ENCODE measurements at places on chromosomes 1 and 21.

- no peak for DNase-seq
Observed at GRCh38 chr1:62280960-62281465, 38.2 kb downstream of the KANK4 start.

- no peak for DNase-seq
Observed at GRCh38 chr1:46410156-46411009, 16.3 kb downstream of the FAAH start.

- DNase-seq: no peak
Observed at GRCh38 chr21:25507522-25507921, 99.8 kb downstream of the MRPL39 start.

- no peak for DNase-seq
Observed at GRCh38 chr1:37851782-37852210, 7.6 kb downstream of the MTF1 start.

- DNase-seq: no peak
Observed at GRCh38 chr1:230159580-230159979, 92.5 kb downstream of the GALNT2 start.

DNA sequence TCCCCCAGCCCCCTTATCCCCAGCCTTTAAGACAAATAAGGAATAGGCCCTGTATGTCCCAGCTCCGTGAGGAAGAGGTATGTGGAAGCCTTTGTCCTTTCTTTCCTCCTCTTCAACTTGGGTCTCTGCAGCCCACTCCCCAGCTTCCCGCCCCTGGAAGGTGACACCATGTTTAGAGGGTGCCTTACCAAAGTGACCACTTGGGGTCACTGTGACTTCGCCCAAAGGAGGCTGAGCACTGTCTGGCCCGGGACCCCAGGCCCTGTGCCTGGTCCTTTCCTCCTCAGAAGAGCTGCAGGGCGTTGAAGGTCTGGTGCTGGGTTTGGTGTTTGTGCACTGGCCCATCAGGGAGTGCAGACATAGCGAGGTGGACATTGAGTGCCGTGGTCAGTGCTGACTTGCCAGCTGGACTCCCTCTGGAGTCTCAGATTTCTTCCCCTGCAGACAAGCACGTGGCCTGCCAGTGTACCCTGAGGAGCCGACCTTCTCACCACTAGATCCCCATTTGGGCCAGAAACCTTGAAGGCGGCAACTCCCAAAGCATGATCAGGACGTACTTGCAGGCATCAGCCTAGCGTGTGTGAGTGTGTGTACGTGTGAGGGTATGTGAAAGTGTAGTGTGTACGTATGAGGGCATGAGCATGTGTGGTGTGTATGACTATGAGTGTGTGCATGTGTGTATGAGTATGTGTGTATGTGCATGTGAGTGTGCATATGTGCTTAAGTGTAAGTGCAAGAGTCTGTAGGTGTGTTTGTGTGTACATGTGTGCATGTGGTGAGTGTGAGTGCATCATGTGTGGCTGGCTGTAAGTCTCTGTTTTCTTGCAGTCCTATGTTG lies 181.4 kb upstream of the KIAA0040 start:
- DNase-seq: no peak

GRCh38 chr21:41612674-41613532 lies 104.9 kb upstream of the TMPRSS2 start:
- DNase-seq: no peak

- no peak for DNase-seq
Observed at GRCh38 chr1:114203595-114204128, 50.0 kb upstream of the SYT6 start.

DNA sequence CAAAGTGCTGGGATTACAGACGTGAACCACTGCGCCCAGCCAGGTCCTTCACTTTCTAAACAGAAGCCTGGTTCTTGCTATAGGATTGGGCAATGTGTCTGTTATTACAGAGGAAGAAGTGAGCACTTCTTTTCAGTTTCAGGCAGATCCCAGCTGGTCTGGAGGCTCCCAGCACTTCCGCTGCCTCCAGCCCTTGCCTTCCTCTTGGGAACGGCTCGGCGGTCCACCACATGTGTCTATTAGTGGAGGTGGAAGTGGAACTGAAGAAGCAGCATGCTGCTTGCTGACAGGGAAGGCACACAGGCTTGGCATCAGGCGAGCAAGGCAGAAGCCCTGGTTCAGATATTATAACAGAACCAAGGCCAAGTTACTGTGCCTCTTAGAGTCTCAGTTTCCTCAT lies 17.0 kb downstream of the MKNK1 start:
- DNase-seq: no peak

GRCh38 chr1:175749075-175749474 lies 5.7 kb upstream of the TNR start:
- DNase-seq: no peak

GRCh38 chr1:77762072-77762476 lies 2.4 kb upstream of the USP33 start:
- DNase-seq: no peak

GRCh38 chr1:226915672-226915995 lies 24.5 kb upstream of the COQ8A start:
- DNase-seq: no peak

GRCh38 chr1:41390166-41390565 lies 28.9 kb downstream of the FOXO6 start:
- no peak for DNase-seq

GRCh38 chr1:116990612-116991151 lies 10.9 kb upstream of the CD101 start:
- no peak for DNase-seq

- no peak for DNase-seq
Observed at GRCh38 chr1:30241681-30242080, 481.7 kb downstream of the MATN1 start.

DNA sequence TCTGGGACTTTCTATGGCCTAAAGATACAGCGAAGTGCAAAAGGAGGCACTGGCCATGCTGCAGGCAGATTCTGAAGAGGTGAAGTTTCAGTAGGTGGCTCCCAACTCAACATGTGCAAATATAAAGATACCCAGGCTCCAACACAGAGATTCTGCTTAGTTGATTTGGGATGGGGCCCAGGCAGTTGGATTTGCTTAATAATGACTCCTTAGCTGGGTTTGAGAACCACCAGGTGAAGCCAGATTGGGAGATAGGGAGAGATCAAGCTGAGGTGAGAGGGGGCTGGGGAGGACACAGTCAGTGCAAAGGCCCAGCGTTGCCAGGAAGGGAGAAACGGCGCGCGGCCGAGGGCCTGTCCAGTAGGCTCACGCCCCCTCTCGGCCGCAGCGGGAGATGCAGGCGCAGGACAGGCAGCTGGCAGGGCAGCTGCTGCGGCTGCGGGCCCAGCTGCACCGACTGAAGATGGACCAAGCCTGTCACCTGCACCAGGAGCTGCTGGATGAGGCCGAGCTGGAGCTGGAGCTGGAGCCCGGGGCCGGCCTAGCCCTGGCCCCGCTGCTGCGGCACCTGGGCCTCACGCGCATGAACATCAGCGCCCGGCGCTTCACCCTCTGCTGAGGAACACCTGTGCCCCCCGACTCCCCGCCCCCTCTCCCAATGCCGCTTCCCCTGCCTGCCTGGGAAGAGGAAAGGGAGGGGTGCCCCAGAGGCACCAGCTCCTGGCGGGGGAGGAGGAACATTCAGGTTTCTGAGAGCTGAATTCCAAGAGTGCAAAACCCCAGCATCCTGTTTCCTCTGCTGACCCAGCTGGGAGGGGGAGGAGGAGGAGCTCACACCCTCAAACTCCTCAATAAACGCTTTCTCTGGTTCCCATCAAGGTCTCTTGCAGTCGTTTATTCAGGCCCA lies 1.2 kb downstream of the FAM167B start:
- peak; percentile 28 for DNase-seq

- DNase-seq: no peak
Observed at GRCh38 chr1:54926970-54927369, 40.0 kb upstream of the DHCR24 start.

GRCh38 chr1:86858524-86859261 lies 55.2 kb downstream of the SELENOF start:
- no peak for DNase-seq

DNA sequence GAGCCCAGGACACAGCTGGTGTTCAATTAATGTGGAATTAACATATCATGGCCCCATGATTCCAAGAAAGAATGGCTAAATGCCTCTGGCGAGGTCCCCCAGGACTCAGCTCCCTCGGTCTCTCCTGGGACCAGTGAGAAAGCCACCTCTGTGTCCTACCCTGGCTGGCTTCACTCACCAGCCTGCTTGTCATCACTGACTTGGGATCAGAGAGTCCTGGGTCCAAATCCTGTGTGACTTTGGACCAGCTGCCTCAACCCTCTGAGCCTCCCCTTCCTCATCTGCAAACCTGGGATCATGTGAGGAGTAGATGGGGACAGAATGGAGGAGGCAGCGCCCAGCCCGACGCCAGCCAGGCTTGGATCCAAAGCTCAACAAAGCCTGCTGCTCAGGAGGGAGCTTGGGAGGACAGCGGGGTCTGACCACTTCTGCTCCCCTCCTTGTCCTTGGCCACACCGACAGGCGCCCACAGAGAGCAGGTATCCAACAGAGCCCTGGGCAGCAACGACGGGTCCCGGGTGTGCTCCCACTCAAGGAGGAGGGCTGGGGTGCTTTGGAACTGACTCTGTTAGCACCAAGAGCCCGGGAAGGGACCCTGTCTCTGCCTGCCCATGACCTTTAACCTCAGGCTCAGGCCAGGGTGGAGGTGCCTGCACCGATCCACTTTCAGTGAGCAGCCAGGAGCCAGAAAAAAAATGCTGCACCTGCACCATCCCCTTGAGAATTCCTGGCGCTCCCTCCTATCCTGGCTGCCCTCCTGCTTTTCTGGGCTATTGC lies 3.2 kb downstream of the SH2D5 start:
- no peak for DNase-seq

DNA sequence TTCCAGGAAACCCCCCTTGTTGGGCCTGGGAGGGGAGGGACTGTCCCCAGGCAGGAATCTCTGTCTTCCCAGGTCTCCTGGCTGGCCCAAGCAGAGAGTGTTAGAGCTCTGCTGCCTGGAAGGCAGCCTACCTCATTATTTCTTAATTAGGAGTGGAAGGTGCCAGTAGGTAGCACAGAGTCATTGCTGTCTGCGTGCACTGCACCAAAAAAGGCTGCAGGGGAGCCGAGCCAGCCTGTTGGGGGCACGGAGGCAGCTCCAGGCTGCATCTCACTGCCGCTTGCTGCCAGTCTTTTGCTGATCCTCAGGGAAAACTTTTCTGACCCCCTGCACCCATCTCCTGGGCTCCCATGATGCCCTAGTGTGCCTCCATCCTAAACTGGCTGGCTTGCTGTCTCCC lies 58.1 kb downstream of the LRRN2 start:
- no peak for DNase-seq

DNA sequence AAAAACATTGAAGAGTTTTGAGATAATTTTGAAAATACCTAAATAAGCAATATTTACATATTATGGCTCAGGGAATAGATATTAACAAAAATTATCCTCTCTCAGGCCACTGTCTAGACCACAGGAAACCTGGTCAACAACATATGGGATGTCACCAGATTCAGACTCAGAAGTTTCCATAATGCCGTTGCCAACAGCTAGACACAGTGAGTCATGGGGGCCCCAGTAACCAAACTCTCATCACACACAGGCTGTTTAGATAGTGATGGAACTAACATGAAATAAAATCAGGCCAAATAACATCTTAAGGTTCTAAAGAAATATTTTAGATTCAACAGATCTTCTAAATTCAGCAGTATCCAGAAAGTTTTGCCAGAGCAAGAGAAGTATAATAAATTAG lies 681.7 kb upstream of the ADAMTS5 start:
- no peak for DNase-seq

DNA sequence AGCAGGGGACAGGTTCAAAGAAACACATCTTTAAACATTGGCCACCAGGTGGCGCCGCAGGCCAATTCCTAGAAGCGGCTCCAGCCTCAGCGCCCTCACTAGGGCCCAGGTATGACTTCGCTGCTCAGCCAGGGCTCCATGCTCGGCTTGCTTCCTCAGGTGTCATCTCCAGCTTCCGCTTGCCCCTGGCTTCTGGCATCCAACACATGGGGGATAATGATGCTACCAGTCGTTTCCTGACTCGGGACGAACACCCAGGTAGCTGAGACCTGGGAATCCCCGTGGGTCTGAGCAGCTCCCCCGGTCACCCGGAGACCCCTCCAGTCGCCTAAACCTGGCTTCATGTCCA lies 8.5 kb upstream of the MEX3A start:
- no peak for DNase-seq

DNA sequence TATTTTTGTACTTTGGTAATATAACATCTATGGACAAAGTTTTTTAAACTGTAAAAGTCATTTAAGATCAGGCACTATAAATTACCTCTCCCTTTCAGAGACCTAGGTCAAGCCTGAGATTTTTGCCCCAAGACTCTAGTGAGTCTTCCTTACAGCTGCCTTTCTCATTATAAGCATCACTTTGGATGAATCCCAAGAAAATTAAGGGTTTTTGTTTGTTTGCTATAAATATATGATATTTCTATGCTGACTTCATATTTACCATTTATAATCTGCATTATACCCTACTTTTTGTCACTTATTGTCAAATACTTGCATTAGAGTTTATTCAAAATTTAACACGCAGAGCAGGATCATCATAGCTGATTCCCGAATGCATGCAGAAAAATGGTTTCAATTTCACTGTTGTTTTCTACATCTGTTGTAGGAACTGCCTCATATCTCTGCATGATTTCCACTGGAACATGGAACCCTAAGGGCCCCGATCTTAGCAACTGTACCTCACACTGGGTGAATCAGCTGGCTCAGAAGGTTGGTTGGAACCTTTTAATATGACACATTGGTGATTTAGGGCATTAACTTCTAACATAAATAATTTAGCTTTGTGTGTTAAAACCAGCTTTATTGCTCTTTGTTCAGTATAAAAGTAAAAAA lies 150.0 kb downstream of the ADGRL2 start:
- DNase-seq: no peak

- DNase-seq: no peak
Observed at GRCh38 chr1:185373813-185374529, 56.9 kb upstream of the IVNS1ABP start.

DNA sequence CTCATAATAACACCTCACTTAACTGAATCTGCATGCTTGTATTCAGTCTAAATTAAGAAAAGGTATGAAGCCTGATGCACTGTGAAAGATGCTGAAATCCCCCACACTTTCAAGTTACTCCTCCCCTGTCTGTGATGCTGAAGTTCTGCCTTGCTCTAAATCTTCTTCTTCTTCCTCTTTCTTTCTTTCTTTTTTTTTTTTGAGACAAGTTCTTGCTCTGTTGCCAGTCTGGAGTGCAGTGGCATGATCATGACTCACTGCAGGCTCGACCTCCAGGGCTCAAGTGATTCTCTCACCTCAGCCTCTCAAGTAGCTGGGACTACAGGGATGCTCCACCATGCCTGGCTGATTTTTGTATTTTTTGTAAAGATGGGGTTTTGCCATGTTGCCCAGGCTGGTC lies 231.0 kb upstream of the B3GALT2 start:
- no peak for DNase-seq
